Jurkat, Clone E6-1 (cell line): ENCODE measurements at places on chromosomes 5 and 9.

DNA sequence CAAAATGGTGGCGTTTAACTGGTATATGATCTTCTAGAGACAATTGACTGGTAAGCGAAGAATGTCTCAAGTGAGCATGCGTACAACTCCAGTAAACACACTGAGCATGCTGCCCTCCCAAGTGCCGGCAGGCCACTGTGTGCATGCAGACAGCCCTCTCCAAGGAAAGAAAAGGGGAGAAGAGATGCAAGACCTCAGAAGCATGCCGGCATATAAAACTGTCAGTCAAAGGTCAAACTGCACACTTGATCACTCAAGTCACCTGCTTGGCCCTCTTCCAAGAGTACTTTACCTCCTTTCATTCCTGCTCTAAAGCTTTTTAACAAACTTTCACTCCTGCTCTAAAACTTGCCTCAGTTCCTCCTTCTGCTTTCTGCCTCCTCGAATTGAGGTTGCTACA, 910.2 kb downstream of the TAF11L14 start:
- DNase-seq, result no peak

GRCh38 chr5:41527201-41527779, 16.9 kb upstream of the PLCXD3 start:
- DNase-seq, result no peak

DNA sequence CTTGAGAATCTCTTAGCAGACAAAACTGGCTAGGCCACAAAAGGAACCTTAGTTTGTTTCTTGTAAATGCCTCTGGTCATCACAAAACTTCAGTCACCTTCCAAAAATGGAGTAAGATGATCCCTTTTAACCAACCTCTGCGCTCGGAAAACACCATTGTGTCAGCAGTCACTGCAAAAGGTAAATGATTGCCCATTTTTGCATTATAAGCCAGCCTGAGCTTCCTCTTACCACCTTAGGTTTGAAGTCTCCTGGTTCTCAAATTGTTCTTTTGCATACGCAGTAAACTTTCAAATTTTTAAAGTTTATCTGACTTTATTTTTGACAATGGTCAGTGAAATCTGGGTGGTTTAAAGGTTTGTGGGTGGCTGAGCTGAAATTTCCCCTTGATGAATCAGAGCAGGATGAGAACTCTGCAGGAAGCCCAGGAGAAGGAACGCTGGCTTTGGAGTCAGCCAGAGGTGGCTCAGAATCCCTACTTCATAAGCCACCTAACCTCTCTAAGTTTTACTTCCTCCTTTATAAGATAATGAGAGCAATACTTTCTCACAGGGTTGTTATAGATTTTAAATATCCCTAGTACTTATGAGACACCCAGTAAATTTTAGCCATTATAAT, 131.4 kb downstream of the MED10 start:
- no peak for DNase-seq

GRCh38 chr9:85077944-85078343, 408.4 kb downstream of the NTRK2 start:
- no peak for DNase-seq

DNA sequence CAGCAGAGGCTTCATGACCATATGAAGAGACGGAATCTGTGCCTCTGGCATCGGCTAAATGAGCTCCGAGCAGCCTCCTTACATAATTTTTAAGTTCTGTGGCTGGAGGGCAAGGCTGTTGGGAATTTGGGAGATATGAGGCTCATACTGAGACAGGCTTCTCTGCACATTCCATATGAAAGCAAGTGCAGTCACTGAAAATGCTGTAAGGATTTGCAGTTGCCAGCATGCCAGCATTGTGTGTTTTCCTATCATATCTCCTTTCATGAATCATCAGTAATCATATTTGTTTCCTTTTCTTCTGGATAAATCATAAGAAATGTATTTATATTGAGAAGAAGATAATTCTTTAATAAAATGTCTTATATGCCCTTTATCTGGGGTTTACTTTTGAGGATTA, 775.4 kb downstream of the SEMA5A start:
- no peak for DNase-seq
